ENCODE measurements at places on chromosomes 4 and X.

DNA sequence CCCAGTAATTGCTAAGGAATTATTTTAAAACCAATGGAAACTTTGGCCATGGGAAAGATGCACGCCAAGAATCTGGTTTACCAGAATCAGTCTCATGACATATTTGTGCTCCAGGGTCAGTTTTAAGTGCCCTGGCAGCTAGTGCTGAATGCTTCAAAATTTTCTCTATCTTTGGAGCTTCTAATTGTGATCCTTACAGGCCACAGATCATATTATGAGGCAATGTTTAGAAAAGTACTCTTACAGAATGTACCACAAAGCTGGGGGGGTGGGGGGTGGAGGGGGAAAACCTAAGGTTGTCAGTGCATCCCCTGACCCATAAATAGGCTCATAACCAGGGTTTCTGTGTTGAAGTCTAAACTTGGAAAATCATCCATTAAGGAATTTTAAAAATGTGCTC is 514.5 kb downstream of the INPP4B start:
- H3K27ac ChIP-seq: no peak overlapping the region
- H3K27me3 ChIP-seq: no peaks in the 10 kb centered on the region
- DNase-seq: no peak

DNA sequence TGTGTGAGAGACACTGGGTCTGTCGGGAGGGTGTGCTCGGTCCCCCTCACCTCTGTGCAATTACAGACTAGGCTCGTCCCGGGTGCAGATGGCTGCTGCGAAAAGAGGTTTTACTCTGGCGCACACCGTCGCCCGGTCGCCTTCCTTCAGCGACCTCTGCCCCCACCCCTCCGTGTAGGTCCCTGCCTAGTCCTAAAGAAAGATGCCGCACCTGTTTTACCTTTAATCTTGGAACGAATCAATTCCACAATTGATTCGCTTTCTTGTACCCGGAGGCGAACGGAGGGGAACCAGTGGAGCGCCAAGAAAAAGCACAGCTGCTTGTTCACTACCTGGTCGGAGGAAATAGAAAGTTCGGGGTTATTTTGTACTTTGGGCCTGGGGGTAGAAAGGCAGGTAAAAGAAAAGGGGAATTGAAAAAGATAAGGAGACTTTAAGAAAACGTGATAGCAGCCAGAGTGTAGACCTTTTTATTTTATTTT is 1.2 kb downstream of the NPNT start:
- peaks cover 62% of the 10 kb centered on the region for H3K27me3 ChIP-seq
- no peaks in the 10 kb centered on the region for H3K4me1 ChIP-seq
- no peaks in the 10 kb centered on the region for H3K36me3 ChIP-seq
- no peak overlapping the region for H3K4me3 ChIP-seq

GRCh38 chrX:130829526-130830515 is 73.2 kb downstream of the ENOX2 start:
- peaks cover 7% of the 10 kb centered on the region for H3K4me1 ChIP-seq
- no peaks in the 10 kb centered on the region for H3K27me3 ChIP-seq
- H3K27ac ChIP-seq: no peak overlapping the region

GRCh38 chr4:40843696-40844095 is 93.9 kb downstream of the NSUN7 start:
- peaks cover 6% of the 10 kb centered on the region for H3K4me1 ChIP-seq
- no peaks in the 10 kb centered on the region for H3K36me3 ChIP-seq
- H3K4me3 ChIP-seq: no peak overlapping the region
- peaks cover 28% of the 10 kb centered on the region for H3K27me3 ChIP-seq
- H3K27ac ChIP-seq: no peak overlapping the region

DNA sequence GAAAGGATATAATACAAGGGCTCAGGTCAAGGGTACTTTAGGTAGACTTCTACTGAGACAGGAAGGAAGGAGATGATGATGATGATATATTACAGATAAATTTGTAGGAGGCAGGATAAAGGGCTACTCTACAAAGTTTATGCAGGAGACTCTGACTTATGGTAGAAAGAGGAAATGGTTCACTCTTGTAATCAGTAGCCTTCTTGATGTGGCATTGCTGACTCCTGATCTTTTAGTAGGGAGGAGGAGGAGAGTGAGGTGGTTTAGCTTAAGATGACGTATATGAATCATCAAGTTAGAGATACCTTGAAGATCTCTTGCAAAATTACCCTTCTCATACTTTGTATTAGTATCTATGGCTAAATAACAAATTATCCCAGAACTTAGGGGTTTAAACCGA is 4.7 kb downstream of the BLTP1 start:
- H3K27me3 ChIP-seq: no peaks in the 10 kb centered on the region
- peaks cover 39% of the 10 kb centered on the region for H3K4me1 ChIP-seq
- peaks cover 5% of the 10 kb centered on the region for H3K36me3 ChIP-seq
- H3K4me3 ChIP-seq: no peak overlapping the region

All from T-helper 17 cell (primary cell).